ENCODE measurements at places on chromosomes 12 and 14. TPM values are rescaled to one million over a fixed set of nuclear protein-coding genes. Genes with fewer than 3 reads are reported as not detected.

DNA sequence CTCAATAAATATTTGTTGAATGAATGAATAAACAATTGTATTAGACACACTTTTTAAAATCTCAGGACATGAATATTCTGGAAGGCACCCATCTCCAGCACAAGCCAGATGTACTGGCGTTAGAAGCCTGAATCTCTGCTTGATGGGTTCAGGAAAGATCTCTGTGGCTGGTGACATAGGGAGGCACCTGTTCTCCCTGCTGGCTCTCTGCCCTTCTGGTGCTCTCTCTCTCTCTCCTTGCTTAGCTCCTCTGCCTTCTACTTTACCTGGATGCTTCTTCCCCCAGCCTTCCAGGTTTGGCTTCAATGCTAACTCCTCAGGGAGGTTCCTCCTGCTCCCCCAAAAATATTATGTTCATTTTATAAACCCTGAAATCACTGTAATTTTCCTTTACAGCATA, 1.5 kb downstream of the CYP46A1 start:
- H3K27ac ChIP-seq = no peak overlapping the region
- H3K27me3 ChIP-seq = no peaks in the 10 kb centered on the region
- H3K4me3 ChIP-seq = no peak overlapping the region
- no peaks in the 10 kb centered on the region for H3K36me3 ChIP-seq

DNA sequence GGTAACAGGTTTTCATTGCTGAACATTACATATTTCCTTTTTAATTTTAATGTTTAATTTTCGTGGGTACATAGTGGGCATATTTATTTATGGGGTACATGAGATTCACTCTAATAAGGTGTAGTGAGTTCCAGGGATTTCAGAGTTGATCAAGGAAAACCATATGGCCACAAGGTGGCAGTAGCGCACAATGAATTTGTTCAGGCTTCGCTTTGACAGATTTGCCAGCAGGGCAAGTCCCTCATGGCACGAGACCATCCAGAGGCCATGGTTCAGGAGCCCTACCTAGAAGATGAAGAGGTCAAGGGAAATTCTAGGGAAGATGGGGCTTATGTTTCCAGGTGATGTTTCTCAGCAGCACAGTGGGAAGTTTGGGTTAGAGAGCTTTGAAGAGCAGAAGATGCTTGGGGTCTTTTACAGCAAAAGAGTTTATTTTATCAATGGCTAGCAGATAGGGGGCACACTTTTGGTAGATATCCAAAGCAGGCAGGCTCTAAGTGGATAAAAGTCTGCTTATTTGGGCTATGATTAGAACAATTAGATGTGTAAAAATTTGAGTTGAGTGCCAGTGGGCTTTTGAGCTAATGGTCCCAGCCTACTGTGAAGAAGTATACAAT, 1004.4 kb downstream of the AACS start:
- H3K27ac ChIP-seq = no peak overlapping the region
- no peaks in the 10 kb centered on the region for H3K4me1 ChIP-seq
- no peak overlapping the region for H3K4me3 ChIP-seq
- H3K27me3 ChIP-seq = no peaks in the 10 kb centered on the region

GRCh38 chr12:31004666-31005065, 69.0 kb upstream of the DDX11 start:
- no peak overlapping the region for H3K4me3 ChIP-seq
- no peaks in the 10 kb centered on the region for H3K27me3 ChIP-seq
- H3K4me1 ChIP-seq = peaks cover 6% of the 10 kb centered on the region
- H3K36me3 ChIP-seq = no peaks in the 10 kb centered on the region

- DNase-seq = no peak
- no peaks in the 10 kb centered on the region for H3K36me3 ChIP-seq
- no peak overlapping the region for H3K4me3 ChIP-seq
- H3K27ac ChIP-seq = no peak overlapping the region
- peaks cover 12% of the 10 kb centered on the region for H3K27me3 ChIP-seq
- H3K4me1 ChIP-seq = no peaks in the 10 kb centered on the region
Observed at GRCh38 chr12:67147447-67147846, 121.7 kb upstream of the CAND1 start.

DNA sequence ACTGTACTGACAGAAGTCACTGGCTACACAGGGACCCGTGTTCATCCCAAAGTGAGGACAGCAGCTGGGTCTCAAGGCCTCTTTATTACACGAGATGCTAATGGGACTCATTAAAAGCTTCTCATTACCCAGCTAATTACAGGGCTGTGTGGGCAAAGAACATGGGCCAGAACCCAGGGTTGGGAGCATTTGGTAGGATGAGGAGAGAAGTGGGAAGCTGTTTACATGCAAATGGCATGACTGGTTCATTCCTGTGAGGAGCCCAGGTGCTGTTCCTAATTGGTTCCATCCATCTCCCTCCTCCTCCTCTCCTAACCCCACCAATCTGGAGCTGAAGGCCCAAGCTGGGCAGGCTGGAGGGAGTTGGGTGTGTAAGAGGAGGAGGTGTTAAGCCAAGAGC, 8.9 kb upstream of the TAC3 start:
- DNase-seq = no peak
- no peak overlapping the region for H3K4me3 ChIP-seq
- no peak overlapping the region for H3K27ac ChIP-seq
- H3K27me3 ChIP-seq = peaks cover 6% of the 10 kb centered on the region

DNA sequence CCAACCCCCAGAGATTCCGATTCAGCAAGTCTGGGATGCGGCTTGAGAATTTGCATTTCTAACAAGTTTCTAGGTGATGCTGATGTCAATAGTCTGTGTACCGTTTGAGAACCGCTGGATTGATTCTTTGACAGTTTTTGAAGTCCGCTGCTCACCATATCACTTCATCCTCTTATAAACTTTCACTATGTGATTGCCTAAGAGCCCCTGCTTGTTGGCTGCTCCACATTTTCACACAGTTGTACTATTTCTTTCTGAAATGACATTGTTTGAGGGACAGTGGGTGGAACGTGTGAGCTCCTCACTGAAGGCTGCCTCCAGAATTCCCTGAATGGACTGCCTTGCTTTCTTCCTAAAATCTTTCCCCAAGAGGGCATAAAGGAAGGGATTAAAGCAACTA, 7.7 kb downstream of the C3AR1 start:
- H3K27ac ChIP-seq = no peak overlapping the region
- no peak overlapping the region for H3K4me3 ChIP-seq
- peaks cover 4% of the 10 kb centered on the region for H3K36me3 ChIP-seq
- H3K27me3 ChIP-seq = no peaks in the 10 kb centered on the region

PSEN1 gene
- 26.9 TPM for total RNA-seq

SIX6 gene
- total RNA-seq = not detected

ITGB7 gene
- 1.9 TPM for total RNA-seq

SLCO1A2 gene
- 0.49 TPM for total RNA-seq

OR11H6 gene
- total RNA-seq = not detected

KRT78 gene
- total RNA-seq = not detected

KLRD1 gene
- 0.27 TPM for total RNA-seq
